ENCODE measurements at places on chromosomes 2 and 18. TPM values are rescaled to one million over a fixed set of nuclear protein-coding genes. Genes with fewer than 3 reads are reported as not detected.

Gene CPO
- not detected for total RNA-seq

Gene CARF
- 7.1 TPM for total RNA-seq

Gene IL1RL1
- total RNA-seq, result 16.2 TPM

Gene BUB1
- total RNA-seq, result 88.5 TPM

Gene TMX3
- 66.9 TPM for total RNA-seq

Gene RAPGEF4
- total RNA-seq, result 1.0 TPM

Gene RFTN2
- not detected for total RNA-seq

Gene CXCR1
- 0.54 TPM for total RNA-seq

All from T-helper 1 cell treated with Interleukin-12 subunit alpha and Interleukin-12 subunit beta and Interleukin-4 antibody, amounts not matched to agents 30 ng/mL and 1 ng/mL, for 36 hours (primary cell).